NCI-H2029 (cell line): ENCODE measurements at places on chromosomes 2 and 18.

DNA sequence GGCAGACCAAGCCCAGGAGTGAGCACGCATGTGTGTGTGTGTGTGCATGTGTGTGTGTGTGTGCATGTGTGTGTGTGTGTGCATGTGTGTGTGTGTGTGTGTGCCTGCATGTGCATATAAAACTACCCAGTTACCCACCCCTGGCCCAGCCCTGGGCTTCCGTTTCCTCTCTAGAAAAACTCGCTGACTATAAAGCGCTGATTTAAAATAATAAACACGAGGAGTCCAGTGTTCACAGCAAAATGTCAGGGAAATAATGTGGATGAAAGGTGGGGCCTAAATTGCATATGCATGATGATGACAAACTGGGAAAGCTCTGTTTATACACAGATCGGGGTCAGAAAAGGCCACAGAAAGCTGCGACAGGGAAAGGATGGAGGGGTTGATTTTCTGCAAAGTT is 7.5 kb downstream of the ADCY3 start:
- DNase-seq = no peak

DNA sequence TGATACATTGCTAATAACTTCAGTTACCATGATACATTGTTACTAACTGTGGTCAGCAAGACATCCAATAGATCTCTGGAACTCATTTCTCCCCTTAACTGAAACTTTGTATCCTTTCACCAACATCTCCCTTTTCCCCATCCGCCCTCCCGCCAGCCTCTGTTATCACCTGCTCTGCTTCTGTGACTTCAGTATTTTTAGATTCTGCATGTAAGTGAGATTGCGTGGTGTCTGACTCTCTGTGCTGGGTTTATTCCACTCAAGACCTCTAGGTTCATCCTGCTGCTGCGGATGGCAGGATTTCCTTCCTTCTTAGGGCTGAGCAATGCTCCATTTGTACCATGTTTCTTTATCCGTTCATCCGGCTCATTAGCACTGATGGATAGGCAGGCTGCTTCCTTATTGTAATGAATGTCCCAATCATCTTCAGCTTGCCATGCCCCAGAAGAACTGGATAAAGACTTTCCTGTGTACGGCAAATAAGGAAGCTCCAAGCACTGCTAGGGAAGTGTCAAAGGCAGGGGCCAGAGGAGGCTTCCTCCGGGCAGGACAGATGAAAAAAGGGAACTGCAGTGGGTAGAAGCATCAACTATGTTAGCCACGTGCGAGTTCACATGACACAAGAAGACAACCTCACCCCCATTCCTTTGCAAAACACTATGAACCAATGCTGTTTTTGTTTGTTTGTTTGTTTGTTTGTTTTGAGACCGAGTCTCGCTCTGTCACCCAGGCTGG is 113.4 kb downstream of the EIPR1 start:
- DNase-seq = no peak

DNA sequence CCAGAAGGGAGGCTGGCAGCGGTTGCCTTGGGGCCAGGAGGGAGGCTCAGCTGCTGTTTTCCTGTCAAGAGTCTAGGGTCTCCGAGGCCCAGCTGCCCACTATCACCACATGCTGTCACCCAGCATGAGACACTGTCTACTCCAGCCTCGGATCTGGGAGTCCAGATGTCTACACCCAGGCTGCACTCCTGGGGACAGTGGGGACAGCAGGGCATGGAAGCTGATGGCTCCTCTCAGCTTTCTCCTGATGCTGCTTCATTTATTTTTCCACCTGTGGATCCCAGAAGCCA is 134.0 kb downstream of the PTGR3 start:
- no peak for DNase-seq

GRCh38 chr2:9952286-9952737 is 819 bp downstream of the GRHL1 start:
- DNase-seq = no peak

- no peak for DNase-seq
These were observed 149.1 kb upstream of the ARHGAP28 start for GRCh38 chr18:6580401-6580800.

DNA sequence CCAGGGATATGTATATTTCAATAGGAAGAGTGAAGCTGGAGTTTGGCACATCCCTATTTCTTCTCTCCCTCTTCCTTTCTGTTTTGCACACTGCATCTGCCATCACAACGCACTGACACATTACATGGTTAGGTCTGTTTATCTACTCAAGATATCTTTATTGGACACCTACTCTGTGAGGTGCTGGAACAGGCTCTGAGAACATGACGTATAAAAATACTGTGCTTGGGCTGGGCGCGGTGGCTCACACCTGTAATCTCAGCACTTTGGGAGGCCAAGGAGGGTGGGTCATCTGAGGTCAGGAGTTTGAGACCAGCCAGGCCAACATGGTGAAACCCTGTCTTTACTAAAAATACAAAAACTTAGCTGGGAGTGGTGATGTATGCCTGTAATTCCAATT is 653.3 kb downstream of the SLC4A3 start:
- no peak for DNase-seq

- DNase-seq = no peak
These were observed 12.0 kb downstream of the SPAG16 start for GRCh38 chr2:213296270-213296669.

DNA sequence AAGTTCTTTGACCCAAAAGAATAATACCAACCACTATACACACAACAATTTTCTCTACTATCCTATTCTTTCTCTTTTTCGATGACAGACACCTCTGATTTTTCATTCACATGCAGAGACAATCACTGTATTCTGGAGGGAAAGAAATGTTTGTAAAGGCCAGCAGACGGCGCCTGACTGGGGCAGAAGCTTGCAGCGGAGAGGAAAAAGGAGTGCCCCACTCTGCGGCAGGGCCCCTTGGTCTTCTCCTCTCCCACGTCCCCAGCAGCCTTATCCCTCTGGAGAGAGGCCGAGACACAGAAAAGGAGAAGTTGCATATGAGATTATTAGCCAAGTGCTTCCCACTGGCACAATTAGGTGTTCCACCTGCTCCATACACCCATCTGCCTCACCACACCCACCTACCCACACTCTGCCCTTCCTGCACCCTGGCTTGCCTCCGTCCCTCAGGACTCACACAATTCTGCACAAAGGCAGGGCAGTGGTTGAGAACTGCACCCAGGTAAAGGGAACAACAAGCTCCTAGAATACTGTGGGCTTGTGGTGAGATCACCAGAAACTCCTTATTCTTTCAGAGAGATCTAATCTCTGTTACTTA is 687.3 kb downstream of the NRXN1 start:
- no peak for DNase-seq
